ENCODE measurements at places on chromosomes 5 and 9. TPM values are rescaled to one million over a fixed set of nuclear protein-coding genes. Genes with fewer than 3 reads are reported as not detected.

DNA sequence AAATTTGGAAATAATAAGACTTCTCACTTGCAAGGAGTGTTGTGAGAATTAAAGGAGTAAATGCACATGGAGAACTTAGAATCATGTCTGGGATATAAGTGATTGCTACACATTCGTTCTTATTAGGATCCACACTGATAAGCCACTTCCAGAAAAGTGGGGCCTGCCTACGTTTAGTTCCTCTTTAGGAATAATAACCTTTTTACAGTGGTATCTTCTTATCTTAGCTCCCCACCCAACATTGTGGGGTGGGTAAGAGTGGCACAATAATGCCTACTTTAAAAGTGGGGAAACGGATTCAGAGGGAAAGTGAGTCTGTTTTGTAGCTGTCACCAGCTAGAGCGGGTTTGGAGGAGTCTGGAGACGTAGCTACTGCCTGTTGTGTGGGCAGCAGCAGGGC lies 16.0 kb downstream of the DOCK2 start:
- H3K36me3 ChIP-seq = no peaks in the 10 kb centered on the region
- peaks cover 6% of the 10 kb centered on the region for H3K4me1 ChIP-seq

GRCh38 chr5:150593593-150593992 lies 46.9 kb upstream of the SYNPO start:
- H3K36me3 ChIP-seq = no peaks in the 10 kb centered on the region
- H3K4me1 ChIP-seq = peaks cover 96% of the 10 kb centered on the region
- H3K27me3 ChIP-seq = no peaks in the 10 kb centered on the region
- H3K27ac ChIP-seq = peak overlapping the region; percentile 94
- no peak overlapping the region for H3K4me3 ChIP-seq

DNA sequence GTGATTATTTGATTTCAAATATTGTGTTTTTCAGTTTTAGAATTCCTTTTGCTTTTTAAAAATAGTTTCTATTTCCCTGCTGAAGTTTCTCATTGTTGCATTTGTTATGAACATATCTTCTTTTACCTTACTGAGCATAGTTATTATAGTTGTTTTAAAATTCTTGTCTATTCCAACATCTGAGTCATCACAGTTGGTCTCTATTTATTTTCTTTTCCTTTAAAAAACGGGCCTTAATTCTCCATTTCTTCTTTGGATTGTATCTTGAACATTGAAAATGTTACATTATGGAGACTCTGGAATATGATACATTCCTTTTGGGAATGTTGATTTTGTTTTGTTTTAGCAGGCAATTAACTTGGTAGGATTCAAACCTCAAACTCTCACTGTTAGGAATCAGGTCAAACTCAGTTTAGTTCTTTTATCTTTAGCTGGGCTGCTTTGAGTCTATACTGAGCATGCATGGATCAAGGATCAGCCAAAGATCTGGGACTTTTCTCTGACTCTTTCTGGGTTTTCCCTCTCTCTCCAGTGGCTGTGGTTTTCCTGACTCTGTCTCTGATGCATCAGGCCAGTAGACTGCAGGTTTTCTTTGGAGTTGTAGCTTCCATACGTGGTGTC lies 70.3 kb downstream of the TEK start:
- H3K36me3 ChIP-seq = no peaks in the 10 kb centered on the region
- no peak for DNase-seq
- no peaks in the 10 kb centered on the region for H3K27me3 ChIP-seq
- no peak overlapping the region for H3K4me3 ChIP-seq

The ADGRV1 gene
- total RNA-seq = 1.4 TPM

The PDGFRB gene
- 362 TPM for total RNA-seq

The PCDHGA11 gene
- total RNA-seq = 10.4 TPM

The PAPPA gene
- total RNA-seq = 7.4 TPM

Measured in thoracic aorta (tissue), 2 donors.